Articular chondrocyte of knee joint (primary cell): ENCODE measurements at places on chromosomes 12 and 14. TPM values are rescaled to one million over a fixed set of nuclear protein-coding genes. Genes with fewer than 3 reads are reported as not detected.

The SLC25A47 gene
- total RNA-seq: not detected in 2 replicates

The ESR2 gene
- total RNA-seq: 0.11 and 0.13 TPM in 2 replicates

The NTF3 gene
- total RNA-seq: 3.2 and 3.5 TPM in 2 replicates

The SRGAP1 gene
- 32.8 and 35.8 TPM in 2 replicates for total RNA-seq

The PRICKLE1 gene
- total RNA-seq: 0.91 and 1.5 TPM in 2 replicates

The CD163L1 gene
- total RNA-seq: 0.52 and 0.54 TPM in 2 replicates

The CATSPERB gene
- total RNA-seq: 0.11 TPM in 1 of 2 replicates, not detected in the other

The ZDHHC22 gene
- total RNA-seq: under 0.01 TPM in 1 of 2 replicates, not detected in the other

The DDIT3 gene
- 40.5 and 59.5 TPM in 2 replicates for total RNA-seq

The MRPS35 gene
- total RNA-seq: 68.3 and 73.2 TPM in 2 replicates

The DTX1 gene
- not detected in 2 replicates for total RNA-seq

The PLEKHG7 gene
- not detected in 2 replicates for total RNA-seq

The RNASE7 gene
- total RNA-seq: not detected in 2 replicates

The RPL10L gene
- total RNA-seq: not detected in 2 replicates

The GALNT9 gene
- total RNA-seq: 1.4 and 2.4 TPM in 2 replicates

The CCDC88C gene
- under 0.01 and 0.43 TPM in 2 replicates for total RNA-seq

The GZMH gene
- not detected in 2 replicates for total RNA-seq

The MDP1 gene
- total RNA-seq: 18.8 and 21.6 TPM in 2 replicates

The KLRC4 gene
- not detected in 2 replicates for total RNA-seq

The CLEC4E gene
- total RNA-seq: not detected in 2 replicates

The CLEC14A gene
- 0.13 and 0.54 TPM in 2 replicates for total RNA-seq
